Stimulated activated CD8-positive, alpha-beta memory T cell treated with anti-CD3 and anti-CD28 coated beads, Interleukin-15, amount 100 ng/mL, for 1 hour (primary cell): ENCODE measurements at places on chromosomes 7 and 10.

DNA sequence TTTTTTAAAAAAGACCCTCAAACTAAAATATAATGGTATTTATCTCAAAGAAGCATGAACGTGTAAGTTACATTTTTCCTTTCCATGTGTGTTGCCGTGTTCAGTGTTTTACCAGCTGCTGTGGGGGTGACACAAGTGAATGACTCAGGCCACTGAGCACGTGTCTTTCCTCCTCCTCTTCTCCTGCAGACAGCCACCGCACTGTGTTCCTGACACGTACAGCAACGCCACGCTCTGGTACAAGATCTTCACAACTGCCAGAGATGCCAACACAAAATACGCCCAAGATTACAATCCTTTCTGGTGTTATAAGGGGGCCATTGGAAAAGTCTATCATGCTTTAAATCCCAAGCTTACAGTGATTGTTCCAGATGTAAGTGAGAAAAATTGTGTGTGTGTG is 29.7 kb downstream of the TMEM248 start:
- no peak for DNase-seq

GRCh38 chr7:129110258-129110981 is 34.1 kb upstream of the TSPAN33 start:
- DNase-seq = no peak

GRCh38 chr10:78852466-78853240 is 216.1 kb upstream of the ZMIZ1 start:
- no peak for DNase-seq

DNA sequence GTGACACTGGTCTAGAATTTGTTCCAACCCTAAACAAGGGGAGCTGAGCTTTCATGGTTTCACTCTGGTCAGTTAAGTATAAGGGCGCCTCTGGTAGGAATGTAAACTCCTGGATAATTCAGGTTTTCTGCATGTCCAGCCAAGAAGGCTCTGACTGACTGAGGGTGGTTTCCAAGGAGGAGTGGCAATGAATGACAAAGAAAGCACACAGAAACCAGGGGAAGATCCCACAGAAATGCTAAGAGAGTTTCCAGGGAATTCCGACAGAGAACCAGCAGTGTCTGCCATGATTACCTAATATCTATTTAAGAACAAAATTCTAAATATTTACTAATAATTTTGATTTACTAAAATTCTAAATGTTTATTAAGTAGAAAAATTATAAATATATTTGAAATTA is 27.3 kb upstream of the NRG3 start:
- DNase-seq = no peak

- no peak for DNase-seq
Measured at GRCh38 chr10:50326757-50327701, 75.7 kb upstream of the ASAH2 start.

- DNase-seq = no peak
Measured at GRCh38 chr10:95437669-95438068, 123.5 kb downstream of the SORBS1 start.

- no peak for DNase-seq
Measured at GRCh38 chr10:96835899-96836298, 3.8 kb downstream of the LCOR start.

- no peak for DNase-seq
Measured at GRCh38 chr10:122239578-122240257, 31.4 kb upstream of the BTBD16 start.

DNA sequence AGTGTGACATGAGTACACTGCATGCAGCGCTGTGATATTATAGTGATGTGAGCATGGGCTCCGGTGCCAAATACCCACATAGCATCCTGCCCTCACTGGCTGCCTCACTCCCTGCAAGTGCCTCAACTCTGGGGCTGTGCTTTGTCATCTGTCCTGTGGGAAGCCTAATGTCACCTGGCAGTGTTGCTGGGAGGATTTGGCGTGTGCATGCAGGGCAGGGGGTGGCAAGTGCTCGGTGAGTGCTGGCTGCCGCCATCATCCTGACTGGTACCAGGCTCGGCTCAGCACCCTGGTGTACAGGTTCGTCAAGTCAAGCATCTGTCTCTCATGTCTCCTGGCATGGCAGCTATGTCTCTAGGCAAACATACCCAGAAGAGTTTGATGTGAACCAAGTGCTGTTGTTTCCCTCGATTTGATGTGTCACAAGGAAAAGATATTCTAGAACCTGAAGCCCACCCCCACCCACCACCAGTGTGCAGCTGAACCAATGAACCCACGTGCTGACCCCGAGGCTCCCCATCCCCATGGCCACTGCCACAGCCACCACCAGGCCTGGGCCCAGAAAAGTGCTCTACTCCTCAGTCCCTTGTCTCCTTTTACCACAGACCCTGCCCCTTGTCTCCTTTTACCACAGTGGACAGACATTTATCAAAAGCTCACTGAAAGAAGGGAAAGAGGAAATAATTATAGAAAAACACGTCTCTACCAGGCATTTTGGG is 135.8 kb downstream of the MAPK8 start:
- no peak for DNase-seq

DNA sequence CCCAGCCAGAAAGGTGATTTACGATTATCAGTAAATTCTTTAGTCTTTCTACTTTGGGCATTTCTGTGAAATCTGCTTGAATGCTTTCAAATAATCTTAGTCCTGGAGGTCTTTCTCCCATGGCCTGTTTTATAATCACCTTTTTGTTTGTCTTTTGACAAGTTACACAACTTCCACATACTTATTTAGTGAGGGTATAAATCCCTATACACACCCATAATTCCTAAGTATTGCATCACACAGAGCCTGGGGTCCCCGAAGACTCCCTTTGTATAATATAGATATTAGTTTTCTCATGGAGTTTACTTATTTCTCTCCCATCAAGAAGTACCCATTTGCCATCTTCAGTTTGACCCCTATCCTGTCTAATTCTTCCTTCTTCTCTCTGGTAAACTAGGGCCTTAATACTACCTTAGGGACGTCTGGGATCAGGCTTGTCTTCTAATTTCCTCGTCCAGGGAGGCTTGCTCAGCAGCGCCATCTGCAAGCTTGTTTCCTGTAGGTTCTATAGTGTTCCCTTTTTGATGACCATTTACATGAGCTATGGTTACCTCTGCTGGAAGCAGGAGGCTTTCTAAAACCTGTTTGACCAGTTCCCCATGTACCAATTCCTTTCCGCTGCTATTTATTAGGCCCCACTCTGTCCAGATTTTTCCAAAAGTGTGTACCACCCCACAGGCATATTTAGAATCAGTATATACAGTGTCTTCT is 8.1 kb downstream of the DNAH11 start:
- no peak for DNase-seq

DNA sequence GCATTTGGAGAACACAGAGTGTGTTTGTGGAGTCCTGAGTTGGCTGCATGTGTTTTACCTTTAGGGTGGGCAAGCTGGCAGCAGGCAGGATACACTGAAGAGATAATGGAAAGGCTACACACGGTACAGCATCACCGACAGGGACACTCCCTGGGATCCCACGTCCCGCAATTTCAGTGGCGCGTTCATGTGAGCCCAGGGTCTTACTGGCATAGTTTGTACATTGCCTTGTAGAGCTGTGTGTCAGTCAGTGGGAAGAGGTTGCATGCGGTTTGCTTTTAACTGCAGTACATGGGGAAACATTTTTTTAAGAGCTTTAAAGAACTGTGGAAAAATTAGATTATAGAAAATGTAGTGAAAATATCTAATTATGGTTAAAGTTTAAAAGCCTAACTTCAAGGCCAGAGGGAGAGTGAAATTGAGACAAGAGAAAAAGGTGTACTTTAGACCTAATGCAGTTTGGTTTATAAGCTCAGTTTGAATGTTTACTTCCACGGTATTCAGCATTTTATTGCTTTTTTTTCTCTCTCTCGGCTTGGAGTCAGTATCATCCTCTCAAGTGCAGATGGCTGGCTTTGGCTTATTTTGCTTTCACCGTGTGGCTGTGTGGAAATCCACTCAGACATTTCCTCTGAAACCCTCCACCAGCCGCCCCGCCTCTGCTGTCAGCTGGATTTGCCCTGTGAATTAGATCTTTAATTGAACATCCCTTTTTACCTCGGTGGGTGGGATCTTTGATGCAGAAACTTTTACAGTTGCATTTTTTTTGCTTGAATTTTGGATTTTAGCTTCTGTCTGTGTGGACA is 364.2 kb upstream of the COBL start:
- DNase-seq = no peak

- DNase-seq = no peak
Measured at GRCh38 chr7:111256391-111256790, 165.5 kb downstream of the LRRN3 start.

DNA sequence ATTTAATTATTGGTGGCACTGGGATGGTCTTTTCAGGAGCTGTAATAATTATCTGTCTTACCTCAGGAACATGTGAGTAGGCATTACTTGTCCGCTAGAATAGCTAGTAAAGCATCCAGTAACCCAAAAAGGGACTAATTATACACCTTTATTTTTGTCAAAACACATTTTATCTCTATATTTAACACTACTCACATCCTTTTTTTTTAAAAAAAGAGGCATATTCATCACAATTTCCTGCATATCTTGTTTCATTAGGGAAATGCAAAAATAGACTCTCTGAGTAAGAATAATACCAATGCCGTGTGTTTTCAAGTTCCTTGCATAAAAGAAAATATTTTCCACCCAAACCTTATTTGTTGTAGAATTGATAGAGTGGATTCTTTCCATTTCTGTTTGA is 99.5 kb downstream of the VTI1A start:
- DNase-seq = no peak

- no peak for DNase-seq
Measured at GRCh38 chr7:41870461-41871138, 167.7 kb upstream of the INHBA start.

DNA sequence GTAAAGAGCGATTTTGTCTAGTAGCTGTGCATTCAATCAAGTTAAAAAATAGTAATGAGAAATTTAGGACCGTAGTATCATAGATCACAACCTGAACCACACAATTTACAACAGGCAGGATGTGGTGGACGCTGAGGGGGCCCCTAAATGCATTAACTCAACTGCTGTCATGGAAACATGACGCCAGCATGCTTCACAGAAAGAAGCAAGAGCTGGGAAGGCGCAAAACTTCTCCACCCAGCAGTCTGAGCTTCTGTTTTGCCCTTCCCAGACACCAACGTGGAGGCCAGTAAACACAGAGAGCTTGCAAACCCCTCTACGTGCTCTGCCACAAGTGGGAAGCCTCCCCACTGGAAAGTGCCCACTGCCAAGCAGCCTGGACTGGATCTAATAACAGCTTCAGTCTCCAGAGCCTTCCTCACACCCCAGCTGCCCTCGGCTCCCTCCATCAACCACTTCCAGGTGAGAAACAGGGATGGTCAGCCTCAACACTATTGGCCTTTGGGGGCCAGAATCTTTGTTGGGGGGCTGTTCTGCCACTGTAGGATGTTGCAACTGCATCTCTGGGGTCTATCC is 151.8 kb downstream of the SFMBT2 start:
- peak; percentile 57 for DNase-seq

- no peak for DNase-seq
Measured at GRCh38 chr10:14340051-14340744, 9.5 kb upstream of the FRMD4A start.

DNA sequence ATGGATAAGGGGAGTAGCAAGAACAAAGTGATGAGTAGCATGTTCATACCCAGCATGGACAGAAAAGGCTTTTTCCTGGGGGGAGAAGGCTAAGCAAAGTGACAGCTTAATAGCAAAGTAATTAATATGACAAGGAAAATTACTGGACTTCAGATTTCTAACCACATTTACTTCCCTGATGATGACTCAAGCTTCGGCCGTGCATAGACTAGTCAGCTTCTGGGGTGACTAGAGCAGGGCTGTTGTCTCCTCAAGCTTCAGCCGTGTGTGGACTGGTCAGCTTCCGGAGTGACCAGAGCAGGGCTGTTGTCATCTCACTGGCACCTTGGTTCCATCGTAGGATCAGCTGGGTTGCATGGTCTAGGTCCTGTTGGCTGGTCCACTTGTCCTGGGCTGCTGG is 2.1 kb upstream of the ZNF117 start:
- no peak for DNase-seq
